Psoas muscle (tissue), 8 donors: ENCODE measurements at places on chromosomes 1 and 21. TPM values are rescaled to one million over a fixed set of nuclear protein-coding genes. Genes with fewer than 3 reads are reported as not detected.

DNA sequence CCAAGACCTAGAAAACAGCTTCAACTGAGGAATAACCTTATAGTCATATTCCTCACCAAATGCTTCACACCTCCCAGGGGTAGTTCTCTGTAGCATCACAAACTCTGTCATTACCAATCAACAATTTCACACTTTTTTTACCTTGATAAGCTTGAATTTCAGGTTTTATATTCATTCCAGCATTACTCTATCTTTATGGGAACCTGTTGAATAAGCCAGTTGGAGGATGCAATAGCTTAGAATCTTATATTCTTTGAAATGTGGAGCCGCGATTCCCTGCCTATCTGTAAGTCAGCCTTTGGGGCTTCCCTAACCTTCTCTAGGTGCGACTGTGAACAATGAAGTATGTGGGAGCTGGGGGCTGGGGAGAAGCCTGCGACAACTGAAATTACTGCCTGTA is 145.4 kb downstream of the GREM2 start:
- no peak for DNase-seq

DNA sequence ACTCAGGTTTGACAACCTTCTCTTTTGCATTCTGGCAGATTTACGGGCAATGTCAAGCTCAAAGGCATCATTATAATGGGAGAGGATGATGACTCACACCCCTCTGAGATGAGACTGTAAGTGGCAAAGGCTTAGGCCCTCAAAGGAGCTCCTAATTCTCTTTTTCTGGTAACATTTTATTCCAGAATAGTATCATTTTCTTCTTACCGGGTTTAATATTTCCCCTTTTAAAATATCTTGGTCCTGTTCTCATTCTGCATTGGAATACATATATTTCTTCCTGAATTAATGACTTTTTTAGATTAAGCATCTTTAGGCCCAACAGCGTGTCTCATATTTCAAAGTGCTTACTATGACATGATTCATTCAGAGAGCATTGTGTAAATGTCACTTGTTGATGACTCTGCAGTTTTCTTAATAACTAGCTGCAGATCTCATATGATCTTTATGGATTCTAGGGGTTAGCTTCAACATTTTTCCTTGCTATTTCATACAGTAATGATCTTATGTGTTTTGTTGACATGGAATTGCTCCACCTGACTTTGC is 1.7 kb downstream of the PITHD1 start:
- DNase-seq: no peak

The ST7L gene
- total RNA-seq: 12.1 TPM

The B3GALT2 gene
- 0.19 TPM for total RNA-seq
